HTR-8/SVneo (cell line): ENCODE measurements at places on chromosomes 12 and 14.

- no peak for DNase-seq
These were observed 834.7 kb downstream of the TRHDE start for GRCh38 chr12:73106896-73107295.

DNA sequence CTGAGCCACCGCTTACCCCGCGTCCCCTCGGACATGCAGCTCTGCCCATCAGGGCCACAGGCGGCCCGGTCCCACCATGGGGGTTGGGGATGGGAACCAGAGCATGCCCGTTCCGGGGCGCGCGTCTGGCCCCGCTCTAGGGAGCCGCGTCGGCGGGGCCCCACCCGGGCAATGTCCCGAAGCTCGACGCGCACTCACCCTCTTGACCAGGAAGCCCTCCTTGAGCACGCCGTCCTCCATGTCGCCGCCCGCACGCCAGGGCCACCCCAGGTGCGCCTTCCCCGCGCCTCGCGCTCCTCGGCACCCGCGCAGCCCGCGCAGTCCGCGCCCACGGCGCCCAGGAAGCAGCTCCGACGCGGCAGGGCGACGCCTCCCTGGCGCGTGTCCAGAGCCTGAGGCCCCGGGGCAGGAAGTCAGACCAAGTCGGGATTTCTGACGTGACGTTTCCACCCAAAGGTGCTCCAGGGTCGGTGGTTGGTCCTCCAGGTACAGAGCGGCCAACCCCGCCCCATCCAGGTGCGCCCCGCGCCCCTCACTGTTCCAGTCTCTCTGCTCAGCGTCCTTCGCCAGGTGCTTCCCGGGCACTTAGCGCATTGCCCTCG is at the start of gene PLEK2:
Gene PLEK2 (minus strand): TSS at position 346 of the 602 bp plus-strand sequence. CDS start 106 bp downstream, at position 240.
- DNase-seq: peak; percentile 78

GRCh38 chr12:117019866-117020265 is 79.3 kb downstream of the TESC start:
- DNase-seq: no peak

DNA sequence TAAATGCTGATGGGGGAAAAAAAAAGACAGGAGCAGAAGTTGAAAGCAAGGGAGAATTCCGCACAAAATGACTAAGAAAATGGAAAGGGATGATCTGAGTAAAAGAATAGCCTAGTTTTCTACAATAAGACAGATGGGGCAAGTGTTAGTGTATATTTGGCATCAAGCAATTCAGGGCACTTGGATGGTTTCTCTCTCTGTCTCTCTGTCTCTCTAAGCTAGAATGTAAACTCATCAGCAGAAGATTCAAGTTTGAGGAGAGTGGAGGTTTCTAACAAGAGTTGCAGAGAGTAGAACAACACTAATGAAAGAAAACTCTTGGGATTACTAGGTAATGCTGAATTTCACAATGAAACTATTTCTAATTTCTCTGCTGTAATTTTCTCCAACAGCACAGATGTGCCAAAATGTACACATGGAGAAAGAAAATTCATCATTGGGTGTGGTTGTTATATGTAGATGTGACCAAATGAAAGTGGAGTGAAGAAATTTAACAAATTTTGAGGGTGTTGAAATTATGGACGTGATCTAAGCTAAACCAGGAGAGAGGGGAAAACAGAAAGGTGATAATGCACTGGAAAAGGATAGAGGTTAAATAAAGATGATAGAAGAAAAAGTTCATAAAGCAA is 237.1 kb downstream of the ACSS3 start:
- no peak for DNase-seq

GRCh38 chr14:102315121-102315520 is 4.4 kb upstream of the ZNF839 start:
- DNase-seq: no peak
